NCI-H2081 treated with DMSO at 0.1 percent for 48 hours (cell line): ENCODE measurements at places on chromosomes 1 and 21.

DNA sequence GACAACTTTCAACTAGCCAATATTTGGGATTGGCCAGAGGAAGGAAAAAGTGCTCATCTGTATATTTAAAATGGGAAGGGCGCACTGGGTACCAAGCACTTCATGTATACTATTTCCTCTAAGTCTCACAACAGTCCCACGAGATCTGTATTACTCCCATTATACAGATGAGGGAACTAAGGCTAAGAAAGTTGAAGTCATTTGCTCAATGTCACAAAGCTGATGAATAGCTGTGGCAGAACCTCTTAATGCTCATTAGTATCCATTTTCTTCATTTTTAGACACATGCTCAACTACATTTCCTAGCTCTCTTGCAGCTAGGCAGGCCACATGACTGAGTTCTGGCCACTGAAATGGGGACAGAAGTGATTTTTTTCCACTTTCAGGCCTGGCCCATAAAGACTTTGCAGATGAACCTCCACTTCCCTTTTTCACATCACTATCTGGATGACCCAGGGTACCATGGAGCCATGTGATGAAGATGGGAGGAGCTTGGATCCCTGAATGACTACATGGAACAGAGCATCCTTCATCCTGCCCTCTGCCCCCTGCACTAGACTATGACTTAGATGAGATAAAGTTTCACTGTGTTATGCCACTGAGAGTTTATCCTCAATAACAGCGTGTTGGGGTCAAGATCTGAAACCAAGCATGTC, 31.8 kb downstream of the ATF3 start:
- no peak for DNase-seq

DNA sequence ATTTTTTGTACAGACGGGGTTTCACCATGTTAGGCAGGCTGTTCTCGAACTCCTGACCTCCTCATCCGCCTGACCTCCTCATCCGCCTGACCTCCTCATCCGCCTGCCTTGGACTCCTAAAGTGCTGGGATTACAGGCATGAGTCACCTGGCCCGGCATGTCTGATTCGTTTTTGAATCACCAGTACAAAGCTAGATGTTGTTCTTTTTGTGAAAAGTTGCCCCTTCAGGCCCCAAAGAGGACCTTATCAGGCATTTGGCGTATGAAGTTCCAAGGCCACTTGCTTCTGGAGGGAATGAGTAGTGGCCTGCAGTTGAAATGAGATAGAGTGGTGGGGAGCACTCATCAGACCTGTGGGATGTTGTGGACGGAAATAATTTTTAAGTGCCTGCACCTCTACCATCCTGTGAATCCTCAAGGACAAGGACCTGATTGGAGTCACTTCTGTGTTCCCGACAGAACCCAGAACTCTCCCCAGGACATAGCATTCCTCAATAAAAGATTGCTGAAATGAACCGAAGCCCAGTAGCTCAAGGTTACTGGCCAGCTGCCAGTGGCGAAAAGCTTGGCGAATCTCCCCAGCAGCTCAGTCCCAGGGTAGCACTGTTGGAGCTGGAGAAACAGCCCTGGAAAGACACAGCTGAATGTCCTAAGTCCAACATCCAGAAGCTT, 50.1 kb downstream of the NDUFS5 start:
- no peak for DNase-seq

- DNase-seq: no peak
Measured at GRCh38 chr1:9490605-9491339, 48.5 kb upstream of the SLC25A33 start.

DNA sequence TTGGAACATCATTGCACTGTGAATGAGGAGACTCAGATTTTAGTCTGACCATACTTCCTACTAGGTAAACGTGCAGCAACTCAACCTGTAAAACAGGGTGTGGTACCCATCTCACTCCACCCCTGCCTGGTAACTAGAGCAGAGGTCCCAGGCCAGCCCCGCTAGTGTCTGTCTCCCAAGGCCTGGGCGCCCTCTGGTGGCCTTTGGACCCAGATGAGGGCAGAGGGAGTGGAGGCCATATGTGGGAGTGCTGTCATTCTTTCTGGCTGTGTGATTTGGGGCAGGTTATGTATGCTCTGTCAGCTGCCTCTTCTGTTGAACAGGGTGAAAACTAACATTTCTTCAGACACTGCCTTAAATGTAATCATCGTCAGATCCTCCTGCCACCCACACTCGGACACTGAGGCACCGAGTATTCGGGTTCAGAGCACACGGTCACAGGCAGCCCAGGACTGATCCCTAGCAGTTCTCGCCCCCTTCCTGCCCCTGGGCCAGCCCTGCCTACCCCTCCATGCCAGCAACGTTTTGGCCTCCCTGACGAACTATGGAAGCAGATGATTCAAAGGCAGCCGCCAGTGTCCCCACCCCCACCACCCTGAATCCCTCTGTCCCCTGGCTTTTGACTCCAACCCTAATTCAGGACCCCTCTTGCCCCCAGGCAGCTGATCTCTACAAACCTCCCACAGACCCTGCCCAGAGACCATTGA, 76.0 kb downstream of the CD247 start:
- DNase-seq: no peak

DNA sequence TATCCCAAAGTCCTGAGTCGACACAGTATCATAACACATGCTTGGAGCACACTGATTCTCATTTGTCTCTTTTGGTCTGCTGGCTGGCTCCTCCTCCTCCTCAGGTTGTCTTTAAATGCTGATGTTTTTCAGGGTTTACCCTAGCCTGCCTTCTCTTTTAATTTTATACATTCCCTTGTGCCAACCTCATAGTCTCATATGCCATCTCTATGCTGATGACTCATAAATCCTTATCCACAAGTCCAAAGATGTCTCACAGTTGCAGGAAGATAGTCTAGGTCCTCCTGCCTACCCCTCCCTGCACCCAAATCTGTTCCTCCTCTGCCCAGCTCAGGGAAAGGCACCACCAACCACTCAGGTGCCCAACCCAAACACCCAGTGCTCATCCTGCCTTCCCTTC, 108.3 kb downstream of the SIPA1L2 start:
- DNase-seq: no peak

DNA sequence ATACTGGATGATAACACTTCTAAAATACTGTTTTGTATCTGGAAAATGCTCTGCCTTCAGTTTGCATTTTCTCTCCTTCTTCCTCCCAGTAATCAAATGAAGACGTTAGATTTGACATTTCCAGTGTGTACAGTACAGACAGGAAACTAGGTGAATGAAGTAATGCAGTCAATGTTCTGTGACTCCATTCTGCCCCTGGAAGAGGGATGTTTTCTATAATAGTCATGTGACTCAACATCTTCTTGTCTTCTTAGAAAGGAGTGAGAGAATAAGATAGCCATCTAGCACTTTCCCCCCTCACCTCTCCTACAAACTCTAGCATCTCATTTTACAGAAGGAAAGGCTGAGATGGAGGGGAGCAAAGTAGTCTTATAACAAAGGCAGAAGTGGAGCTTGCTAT, 77.6 kb downstream of the DDR2 start:
- no peak for DNase-seq

- DNase-seq: no peak
Measured at GRCh38 chr1:159889821-159890252, 10.1 kb downstream of the CFAP45 start.

- no peak for DNase-seq
Measured at GRCh38 chr1:178940068-178940765, 69.3 kb upstream of the ANGPTL1 start.

DNA sequence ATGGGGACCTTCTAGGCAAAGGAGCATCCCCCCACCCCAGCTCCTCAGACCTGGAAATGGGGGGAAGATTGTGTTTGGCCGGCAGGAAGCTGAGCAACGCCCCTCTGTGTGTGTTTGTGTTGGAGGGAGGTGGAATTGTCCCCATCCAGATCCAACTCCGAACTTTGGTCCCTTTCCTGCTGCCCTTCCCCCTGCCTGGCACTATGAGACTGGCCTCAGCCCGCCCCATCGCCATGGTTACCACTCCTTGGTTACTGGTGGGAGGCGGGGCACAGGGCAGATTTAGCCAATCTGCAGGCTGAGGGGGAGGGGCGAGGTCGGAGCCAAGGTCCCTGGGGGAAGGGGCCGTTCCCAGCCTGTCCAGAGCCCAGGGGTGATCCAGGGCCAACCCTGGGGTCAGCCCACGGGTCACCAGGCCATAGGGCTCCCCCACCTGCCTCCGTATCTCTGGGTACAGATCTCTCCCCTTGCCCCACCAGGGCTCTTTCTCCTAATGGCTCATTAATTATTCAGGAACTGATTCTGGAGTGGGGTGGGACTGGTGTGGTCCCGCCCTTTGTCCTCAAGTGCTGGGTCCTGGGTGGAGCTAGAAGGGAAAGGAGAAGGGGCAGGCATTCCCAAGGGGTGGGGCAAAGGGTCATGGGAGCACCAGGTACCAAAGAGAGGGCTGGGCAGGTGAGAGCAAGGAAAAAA, 15.2 kb downstream of the PTPRF start:
- no peak for DNase-seq

GRCh38 chr1:178101654-178102053, 7.8 kb downstream of the RASAL2 start:
- no peak for DNase-seq

- DNase-seq: no peak
Measured at GRCh38 chr1:208025031-208025430, 114.1 kb upstream of the CD34 start.

GRCh38 chr1:40956407-40956806, 23.1 kb upstream of the CTPS1 start:
- no peak for DNase-seq

DNA sequence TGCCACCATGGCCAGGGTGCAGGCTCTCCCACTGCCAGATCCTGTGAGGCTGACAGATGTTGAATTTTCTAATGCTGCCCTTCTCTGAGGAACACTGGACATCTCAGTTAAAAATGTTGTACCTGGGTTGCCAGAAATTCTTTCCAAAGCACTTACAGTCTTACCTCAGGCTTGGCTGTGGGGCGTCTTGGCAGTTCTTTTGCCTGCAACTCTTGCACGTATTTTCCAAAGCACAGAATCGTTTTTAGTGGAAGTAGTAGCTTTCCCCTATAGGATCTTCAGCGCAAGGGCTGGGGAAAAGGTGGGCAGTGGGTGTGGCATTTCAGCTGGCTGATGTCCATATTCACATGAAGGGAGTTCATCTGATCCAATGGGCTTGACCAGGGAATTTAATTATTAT, 53.9 kb downstream of the EDN2 start:
- DNase-seq: no peak

- no peak for DNase-seq
Measured at GRCh38 chr1:100396651-100397050, 44.3 kb downstream of the CDC14A start.

DNA sequence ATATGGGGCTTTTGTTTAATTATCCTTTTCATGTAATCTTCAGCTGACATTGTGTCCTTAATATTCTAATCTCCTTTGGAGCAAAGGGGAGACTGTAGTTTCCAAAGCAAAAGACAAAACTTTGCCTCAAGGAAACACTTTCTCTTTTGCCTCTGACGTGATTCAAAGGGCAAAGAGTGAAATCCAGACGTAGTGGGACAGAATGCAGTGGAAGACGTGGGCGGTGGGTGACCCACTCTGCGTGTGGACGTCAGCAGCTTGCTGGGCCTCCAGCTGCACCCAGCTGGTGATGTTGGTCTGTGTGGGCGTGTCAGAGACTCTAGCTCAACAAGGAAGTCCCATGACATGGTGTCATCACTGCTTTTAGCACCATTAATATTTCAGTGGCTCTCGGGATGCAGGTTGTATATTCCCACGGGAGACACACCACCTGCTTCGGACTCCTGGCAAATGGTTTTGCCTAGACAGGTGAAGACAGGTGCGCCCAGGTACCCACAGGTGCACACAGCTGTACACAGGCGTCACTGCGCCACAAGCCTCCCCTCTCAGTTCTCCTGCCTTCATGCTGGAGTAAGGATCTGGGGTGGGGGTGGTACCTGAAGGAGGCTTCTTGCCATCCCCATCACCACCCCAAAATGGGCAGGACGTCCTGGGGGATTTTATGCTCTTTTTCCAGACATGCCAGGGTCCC, 292.1 kb upstream of the VAMP3 start:
- DNase-seq: no peak

DNA sequence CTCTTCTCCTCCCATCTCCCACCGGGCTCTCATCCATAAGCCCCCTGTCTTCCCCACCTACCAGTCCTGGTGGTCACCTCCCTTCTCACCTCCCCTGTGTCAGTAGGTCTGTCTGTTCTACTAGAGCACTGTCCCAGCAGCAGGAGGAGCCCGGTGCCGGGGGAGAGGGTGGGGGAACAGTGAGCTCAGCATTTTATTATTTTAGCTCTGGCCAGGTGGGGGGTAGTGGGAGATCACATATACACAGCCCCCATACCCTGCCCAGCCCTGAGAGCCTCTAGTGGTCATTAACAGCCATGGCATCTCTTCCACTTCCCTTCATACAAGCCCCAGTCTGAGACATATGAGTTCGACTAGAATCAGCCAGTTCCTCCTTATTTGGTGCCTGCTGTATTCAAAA, at the start of gene TMOD4:
Gene TMOD4, minus strand, starts transcription at position 119 of the 400 bp plus-strand sequence. CDS start 1,106 bp downstream, outside the sequence.
- DNase-seq: no peak

DNA sequence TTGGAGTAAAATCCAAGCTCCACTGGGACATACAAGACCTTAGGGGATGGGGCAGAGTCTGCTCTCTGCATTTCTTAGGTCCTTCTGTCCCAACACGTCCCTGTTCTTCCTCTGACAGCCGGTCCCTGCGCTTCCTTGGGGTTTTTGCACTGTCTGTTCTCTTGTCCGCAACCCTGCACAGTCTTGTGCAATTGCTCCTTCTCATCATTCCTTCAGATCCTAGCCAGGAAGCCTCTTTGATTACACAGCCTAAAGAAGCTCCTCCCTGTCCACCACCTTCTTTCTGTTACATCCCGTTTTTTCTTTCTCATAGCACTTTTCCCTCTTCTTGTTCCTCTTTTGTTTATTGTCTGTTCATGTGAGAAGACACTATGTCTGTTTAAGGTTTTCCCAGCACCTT, 19.9 kb downstream of the ACOT11 start:
- no peak for DNase-seq

DNA sequence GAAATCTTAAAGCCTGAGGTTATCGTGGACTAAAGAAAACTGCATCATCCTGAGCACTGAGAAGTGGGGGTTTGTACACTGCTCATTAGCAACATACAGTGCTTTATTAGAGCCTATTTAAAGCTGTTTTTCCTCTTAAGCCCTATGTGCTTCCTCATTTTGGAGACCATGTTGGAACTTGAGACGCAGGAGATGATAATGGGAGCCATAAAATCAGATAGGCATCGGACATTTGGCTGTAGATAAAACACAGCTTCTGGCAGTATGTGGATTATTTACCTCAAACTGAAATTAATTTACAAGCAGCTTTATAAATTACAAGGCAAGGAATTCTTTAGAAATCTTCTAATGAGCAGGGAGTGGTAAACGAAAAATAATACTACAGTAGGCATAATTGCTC, 147.7 kb upstream of the IVNS1ABP start:
- DNase-seq: no peak

- DNase-seq: no peak
Measured at GRCh38 chr21:43302062-43302700, 124.8 kb downstream of the SIK1 start.

DNA sequence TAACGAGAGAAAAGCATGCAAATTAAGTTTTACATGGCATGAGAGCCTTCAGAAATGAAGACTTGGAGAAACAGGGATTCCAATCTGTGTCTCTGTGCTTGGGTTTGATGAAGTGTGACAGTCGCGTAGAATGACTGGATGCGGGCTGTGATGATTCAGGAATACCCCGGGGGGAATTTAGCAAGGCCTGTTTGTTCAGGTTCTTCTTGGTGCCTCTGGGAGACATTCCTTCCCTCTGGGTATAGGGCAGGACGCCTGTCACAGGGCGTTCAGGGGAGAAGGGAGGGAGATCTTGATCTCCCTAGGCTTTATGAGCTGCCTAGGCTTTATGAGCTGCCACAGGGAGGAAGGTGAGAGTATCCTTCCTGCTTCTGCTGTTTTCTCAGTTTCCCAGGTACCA, 36.6 kb downstream of the DOP1B start:
- no peak for DNase-seq

GRCh38 chr1:87424541-87424940, 95.9 kb downstream of the LMO4 start:
- no peak for DNase-seq
